Stimulated activated CD4-positive, alpha-beta T cell treated with anti-CD3 and anti-CD28 coated beads, Interleukin-12 subunit alpha, Interleukin-12 subunit beta, amount 100 ng/mL, for 4 hours (primary cell): ENCODE measurements at places on chromosomes 5 and 9.

DNA sequence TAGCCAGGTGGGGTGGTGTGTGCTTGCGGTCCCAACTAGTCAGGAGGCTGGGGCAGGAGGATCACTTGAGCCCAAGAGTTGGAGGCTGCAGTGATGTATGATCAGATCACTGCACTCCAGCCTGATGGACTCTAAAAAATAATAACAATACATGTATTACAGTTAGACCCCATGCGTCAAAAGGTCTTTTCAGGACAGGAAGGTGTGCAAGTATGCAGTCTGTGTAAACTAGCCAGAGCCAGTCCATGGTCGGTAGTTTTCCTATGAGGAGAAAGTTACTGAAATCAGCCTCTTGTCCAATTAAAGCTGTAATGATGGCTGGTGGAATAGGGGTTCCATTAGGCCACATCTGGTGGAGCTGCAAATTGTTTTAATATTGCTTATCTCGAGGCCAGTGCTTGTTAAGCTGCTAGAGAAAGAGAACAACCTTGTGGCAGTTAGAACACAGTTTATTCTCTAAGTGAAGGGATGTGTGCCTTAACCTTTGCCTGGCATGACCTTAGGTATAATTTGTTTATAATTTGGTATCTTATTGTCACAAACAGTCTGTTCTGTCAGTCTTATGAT is 1.5 kb upstream of the STOM start:
- no peak for DNase-seq

- DNase-seq, result no peak
Measured at GRCh38 chr5:116453988-116454411, 120.6 kb downstream of the SEMA6A start.

DNA sequence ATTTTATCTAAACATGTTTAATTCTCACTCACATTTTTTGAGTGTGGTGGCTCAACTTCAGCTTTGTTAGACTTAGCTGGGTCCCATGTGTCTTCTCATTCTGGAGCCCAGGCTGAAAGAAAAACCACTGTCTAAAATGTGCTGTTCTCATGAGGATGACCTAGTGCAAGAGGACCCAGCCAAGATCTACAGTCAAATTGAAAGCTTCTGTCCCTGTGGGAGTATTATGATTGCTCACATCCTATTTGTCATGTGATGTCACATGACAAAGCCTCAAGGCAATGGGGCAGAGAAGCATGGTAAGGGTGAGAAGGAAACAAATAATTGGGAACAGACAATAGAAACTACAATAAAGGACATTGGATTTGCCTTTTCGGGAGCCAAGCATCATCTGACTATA is 113.4 kb upstream of the ASTN2 start:
- DNase-seq, result no peak

DNA sequence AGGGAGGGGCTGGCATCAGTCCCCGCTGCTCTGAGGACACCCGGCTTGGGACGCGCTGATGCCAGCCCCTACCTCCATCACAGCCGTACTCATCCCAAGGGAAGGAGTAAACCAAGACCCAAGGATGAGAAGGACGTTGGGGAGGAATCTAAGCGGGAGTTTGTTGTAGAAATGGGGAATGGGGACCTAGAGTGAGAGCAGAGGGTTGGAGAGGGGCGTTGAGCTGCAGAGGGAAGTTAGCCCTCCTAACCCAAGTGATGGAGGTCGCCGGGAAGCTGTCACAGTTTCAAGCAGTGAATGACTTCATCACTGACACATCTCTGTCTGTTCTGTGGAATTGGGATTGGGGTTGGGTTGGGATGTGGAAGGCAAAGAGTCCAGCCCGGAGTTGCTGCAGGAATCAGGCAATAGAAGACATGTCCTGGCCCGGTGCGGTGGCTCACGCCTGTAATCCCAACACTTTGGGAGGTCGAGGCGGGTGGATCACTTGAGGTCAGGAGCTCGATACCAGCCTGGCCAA is 759 bp upstream of the SUSD1 start:
- DNase-seq, result no peak

DNA sequence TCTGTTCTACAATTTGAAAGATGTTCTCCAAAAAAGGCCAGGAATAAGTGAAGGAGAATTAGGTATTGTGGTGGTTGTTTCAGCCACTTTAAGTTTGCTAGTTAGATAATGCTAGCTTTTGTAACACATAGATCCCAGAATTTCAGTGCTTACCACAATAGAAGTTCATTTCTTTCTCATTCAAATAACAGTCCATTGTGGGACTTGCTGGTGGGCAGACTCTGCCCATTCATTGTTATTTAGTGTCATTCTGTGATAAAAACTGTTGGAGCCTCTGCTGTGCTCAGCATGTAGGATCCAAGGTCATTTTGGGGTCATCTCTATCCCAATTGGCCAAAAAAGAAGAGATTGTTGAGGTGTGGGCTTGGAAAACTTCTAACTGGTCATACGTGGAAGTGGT is 106.8 kb downstream of the CCDC192 start:
- DNase-seq, result no peak

DNA sequence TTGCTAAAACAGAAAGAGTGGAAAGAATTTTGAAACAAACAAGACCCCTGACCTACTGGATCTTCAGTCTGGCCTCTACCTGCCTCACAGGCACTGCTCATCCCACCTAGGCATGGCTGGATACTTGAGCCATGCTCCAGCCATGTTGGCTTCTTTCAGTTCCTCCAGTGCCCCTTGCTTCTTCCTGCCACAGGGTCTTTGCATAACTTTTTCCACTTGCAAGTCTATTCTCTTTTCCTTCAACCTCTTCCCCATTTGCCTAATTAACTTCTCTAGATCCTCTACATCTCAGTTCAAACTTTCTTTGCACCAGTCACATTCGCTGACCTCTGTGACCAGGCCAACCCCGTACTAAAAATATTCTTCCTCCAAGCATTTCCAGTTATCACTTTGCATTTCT is 50.4 kb downstream of the STARD4 start:
- DNase-seq, result no peak

DNA sequence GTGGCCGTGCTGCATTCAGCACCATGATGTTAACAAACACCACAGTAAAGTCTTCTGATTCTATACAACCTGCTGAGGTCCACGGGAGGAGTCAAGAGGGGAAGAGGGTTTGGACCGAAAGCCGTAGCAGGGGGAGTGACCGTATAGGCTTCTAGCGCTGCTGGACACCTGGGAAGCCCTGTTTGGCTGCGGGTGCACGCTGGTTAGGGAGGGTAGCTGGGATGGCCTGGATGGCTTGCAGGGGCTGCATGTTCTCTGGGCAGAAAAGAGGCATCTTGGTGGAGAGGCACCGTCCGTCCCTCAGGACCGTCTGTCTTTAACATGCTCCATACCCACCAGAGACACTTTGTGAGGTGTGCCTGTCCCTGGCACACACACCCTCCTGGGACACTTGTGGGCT is 251.0 kb upstream of the IRX1 start:
- DNase-seq, result no peak

DNA sequence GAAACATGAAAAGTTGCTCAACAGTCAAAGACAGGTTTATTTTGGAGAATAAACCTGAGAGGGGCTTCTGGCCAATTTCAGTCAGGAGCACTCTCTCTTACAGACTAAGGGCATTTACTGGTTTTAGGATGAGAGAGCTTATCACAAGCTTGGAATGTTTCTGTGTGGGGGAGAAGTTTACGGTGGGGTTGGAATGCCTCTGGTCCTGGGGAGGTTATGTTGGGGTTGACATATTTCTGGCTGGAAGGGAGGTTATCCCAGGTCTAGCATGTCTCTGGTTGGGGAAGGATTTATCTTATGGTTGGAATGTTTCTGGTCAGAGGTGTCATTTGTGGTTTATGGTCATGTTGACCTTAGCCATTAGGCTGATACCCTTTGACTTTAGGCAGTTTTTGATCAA is 1867.3 kb downstream of the EFNA5 start:
- no peak for DNase-seq

DNA sequence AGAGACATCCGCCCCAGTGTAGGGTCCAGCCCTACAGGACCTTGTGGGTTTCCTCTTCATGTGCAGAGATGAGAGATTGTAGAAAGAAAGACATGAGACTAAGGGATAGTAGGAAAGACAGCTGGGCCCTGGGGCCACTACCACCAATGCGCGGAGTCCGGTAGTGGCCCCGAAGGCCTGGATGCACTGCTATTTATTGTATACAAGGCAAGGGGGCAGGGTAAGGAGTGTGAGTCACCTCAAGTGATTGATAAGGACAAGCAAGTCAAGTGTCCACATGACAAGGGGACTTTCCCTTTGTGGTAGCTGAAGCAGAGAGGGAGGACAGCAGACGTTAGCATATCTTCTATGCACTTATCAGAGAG is 6.2 kb upstream of the TMEM141 start:
- no peak for DNase-seq

GRCh38 chr5:179536676-179537075 is 13.7 kb upstream of the RUFY1 start:
- no peak for DNase-seq

- DNase-seq, result no peak
Measured at GRCh38 chr5:150108711-150109514, 22.6 kb upstream of the CSF1R start.

- no peak for DNase-seq
Measured at GRCh38 chr5:58239731-58240130, 220.2 kb downstream of the PLK2 start.

- no peak for DNase-seq
Measured at GRCh38 chr5:64746446-64746845, 22.0 kb downstream of the SREK1IP1 start.

DNA sequence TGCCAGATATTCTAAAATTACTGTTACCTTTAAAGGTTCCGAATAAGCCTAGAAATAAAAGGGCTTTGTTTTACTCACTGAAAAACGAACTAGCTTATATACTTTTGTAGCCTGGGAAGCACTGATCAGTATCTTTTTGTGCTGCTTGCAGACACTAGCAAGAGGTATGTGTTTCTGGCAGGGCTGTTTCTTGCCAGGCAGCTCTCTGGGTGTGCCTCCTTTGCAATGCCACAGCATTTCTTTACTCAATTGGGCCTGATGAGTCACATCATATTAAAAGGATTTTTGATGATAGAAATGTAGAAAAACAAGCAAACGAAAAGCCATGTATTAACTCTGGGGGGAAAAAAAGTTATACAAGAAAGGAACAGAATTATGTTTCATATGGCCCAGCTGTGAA is 35.6 kb downstream of the CD180 start:
- no peak for DNase-seq

DNA sequence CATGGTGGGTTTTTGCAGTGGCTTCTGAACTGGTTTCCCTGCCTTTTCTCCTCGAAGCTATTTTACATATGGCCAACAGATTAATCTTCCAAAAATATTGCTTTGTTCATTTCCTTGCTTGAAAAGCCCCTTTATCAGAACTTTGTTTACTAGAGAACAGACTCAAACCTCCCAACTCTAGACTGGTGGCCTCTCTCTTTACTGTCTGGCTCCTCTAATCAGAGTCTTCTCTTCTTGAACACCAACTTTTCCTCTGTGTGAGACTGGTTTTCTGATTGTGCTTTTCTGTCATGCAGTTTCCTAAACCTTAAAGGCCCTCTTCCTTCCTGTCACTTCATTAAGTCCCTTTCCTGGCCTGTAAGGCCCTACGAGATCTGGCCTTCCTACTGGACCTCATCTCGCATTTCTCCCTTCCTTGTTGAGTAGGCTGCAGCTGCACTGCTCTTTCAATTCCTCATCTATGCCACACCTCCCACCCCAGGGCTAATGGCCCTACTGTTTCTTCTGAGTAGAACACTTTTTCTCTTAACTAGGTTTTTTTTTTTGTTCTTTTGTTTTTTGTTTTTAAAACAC is 5.7 kb downstream of the C9orf43 start:
- DNase-seq, result no peak

GRCh38 chr5:67878933-67879332 is 336.6 kb upstream of the PIK3R1 start:
- DNase-seq, result no peak

- no peak for DNase-seq
Measured at GRCh38 chr9:37455884-37456647, 9.2 kb downstream of the ZBTB5 start.

DNA sequence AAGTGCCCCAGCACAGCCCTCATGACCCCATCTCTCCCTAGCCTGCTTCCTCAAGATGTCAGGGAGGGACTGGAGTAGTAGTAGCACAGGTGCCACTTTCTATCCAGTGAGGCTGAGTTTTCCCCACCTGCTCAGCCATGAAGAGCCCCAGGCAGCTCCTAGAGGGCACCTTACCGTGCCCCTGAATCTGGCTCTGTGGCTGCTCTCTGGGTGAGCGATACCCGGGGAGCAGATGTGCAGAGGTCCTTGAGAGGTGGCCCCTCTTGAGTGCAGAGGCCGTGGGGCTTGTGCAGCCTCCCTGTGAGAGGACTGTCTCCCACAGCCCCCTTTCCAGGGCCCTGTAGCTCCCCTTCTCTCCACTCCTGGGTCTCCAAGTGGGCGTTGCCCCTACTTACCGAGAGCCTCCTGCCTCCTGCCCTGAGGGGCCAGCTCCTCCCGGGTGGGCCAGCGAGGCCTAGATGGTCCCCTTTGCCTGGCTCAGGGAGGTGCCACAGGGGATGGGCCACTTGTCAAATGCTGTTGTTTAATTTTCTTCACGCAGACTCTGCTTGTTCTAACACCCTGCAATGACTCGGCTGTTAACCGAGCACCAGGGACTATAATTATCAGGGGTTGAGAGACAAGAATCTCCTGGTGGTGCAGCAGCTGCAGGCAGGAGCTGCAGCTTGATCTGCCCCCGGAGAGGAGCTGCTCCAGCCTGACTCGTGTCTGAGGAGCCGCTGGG is 29.6 kb upstream of the PITX1 start:
- DNase-seq, result no peak

GRCh38 chr5:127228540-127229184 is 61.9 kb upstream of the MEGF10 start:
- DNase-seq, result no peak

GRCh38 chr5:143781993-143782520 is 29.9 kb upstream of the HMHB1 start:
- DNase-seq, result no peak

DNA sequence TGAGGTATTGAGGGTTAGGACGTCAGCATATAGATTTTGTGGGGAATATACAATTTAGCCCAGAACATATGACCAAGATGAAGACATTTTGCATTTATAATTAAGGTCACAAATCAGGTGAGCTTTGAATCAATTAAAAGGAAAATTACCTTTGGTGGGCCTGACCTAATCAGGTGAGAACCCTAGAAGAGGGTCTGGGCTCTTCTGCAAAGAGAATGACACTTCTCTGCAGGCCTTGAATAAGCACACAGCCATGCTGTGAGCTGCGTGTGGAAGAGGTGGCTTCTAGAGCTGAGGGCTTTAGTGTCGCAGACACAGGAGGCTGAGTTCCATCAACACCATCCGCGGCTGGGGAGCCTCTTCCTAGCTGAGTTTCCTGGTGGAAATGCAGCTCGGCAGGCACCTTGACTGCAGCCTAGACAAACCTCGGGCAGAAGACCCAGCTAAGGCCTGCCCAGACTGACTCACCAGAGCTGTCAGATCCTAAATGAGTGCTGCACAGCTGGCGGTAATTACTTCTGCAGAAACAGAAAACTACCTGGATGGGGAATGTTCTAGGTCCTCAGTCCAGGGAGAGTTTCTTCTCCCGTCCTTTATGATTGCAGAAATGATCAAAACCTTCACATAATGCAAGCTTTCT is 287.5 kb upstream of the IRX1 start:
- no peak for DNase-seq

- no peak for DNase-seq
Measured at GRCh38 chr9:111148052-111149017, 110.1 kb upstream of the LPAR1 start.
